ENCODE measurements at places on chromosomes 3 and 15.

DNA sequence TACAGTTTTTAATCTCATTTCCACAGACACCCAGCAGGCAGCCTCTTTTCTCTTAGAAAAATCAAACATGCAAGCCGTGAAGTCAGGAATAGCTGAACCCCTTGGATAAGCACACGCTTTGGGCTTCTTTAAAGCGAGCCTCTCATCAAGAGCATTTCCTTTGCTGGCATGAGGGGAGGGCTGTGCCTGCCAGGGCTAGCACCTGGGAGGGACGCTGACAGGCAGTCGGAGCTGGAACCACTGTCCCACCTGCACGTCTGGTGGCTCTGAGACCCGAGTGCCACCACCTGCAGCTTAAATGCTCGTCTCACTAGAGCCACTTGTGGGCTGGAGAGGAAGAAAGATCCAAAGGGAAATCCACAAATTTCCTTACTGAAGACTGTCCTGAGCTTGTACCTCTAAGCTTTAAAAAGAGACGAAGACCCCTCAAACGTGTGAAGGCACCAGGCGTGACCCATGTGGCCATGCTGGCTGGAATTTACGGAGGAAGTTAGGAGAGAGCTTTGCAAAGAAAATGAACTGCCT lies 9.4 kb downstream of the MAP6D1 start:
- DNase-seq = no peak

DNA sequence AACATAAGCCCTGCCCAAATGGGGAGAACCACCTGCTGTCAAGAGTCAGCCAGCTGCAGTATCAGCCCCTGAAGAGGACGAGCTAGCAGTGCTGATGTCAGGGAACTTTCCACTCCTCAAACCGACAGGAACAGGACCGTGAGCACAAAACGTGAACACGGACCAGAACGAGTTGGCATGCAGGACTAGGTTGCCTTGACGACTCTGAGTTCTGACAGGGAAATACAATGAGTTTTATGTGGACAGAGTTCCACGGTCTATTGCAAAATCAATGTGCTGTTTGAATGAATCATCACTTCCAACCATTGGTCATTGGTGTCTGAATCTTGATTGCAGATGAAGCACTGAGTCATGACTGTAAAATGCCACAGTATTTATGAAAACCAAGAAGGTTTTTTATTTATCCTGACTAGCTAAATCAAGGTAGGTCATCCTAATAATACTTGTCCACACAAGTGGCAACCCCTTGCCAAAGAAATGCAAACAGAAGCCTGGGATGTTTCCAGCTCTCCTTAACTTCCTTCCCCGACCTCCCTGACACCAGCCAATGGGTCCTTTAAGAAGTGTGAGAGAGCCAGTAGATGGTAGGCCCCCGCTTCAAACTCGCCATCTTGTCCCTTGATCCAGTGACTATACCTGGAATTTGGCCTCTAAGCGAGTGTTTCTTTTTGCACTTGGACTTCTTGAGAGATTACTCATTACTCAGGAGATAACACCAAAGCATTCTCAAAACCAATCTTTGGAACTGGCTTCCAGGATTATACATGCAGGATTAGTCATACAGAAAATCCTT lies 119.6 kb downstream of the ASB7 start:
- peak; percentile 98 for DNase-seq

DNA sequence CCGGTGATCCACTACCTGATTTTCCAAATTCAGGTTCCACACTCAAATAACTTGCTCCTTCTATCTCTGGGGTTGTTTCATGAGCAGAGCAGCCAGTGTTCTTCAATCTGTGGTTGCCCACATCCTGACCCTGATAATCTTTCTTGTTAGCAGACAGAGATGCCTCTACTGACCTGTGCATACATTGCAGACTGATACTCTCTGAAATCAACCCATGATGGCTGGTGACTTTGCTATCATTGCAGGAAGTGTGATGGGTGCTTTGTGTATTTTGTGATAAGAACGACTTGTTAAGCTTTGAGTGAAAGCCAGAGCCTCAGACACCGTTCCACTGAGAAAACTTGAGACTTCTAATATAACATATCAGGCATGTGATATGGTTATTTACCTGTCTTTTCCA lies 39.9 kb downstream of the GATM start:
- no peak for DNase-seq

DNA sequence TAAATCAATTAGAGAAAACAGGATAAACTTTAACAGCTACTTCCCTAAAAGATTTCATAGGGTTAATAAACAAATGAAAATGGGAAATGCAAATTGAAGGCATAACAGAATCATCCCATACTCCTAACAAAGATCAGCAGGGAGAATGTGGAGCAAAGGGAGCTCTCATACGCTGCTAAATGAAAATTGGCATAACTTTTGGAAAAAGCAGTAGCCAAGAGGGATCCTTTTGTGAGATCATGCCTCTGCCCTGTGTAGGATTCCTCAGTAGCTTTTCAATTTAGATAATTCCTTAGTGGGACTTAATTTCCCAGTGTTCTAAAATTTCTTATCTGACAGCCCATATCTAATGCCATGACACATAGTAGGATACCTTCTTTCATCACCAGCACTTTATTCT lies 18.2 kb downstream of the NIPA2 start:
- DNase-seq = peak; percentile 34

DNA sequence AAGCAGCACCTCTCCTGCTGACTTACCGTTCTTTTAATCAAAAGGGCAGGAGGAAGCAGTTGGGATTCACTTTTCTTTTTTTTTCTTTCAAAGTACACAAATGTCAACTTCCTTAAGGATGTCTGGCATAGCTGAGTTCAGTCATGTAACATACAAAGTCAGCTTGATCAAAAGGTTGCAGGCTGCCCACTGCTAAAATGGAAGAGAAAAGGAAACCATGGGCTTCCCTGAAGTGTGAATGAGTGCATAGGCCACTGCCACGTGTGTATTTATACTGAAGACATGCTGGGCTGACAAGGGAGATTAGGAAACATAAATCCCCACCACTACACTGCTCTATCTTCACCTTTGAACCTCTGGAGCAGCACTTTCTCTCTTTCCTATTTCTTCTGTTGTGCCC lies 312.5 kb downstream of the TIGIT start:
- DNase-seq = no peak

GRCh38 chr3:42505849-42506410 lies 3.5 kb downstream of the VIPR1 start:
- no peak for DNase-seq

DNA sequence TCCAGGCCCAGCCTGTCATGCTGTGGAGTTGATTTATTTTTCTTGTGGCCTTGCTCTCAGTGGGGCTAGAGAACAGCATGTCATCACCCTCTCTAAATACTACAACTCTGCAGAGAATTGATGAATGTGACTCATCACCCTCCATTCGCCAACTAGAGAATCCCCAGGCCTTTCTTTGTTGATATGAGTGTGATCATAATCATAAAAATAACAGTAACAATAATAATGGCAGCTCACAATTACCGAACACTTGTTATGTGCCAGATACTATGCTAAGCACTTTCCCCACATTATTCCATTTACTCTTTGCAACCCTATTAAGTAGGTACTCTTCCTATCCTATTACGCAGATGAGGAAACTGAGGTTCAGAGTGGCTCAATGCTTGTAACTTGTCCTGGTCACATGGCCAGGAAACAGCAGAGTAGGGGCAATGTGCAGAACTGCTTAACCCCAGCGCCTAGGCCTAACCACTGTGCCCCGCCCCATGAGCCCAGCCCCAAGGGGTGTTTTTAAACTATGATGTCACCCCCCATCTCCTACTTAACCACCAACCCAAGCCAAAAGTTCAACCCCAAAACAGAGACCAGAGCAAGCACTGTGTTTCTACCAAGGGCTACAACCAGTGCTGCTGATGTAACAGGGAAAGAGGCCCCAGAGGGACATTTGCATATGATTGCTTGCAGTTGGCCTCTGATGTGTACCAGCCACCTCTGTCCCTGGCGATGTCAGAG lies 104.5 kb downstream of the ADCY5 start:
- DNase-seq = peak; percentile 27

- DNase-seq = peak; percentile 35
Measured at GRCh38 chr15:64527263-64527984, 67.0 kb downstream of the ZNF609 start.

GRCh38 chr15:63466378-63467192 lies 37.8 kb upstream of the USP3 start:
- DNase-seq = peak; percentile 50

- peak; percentile 94 for DNase-seq
Measured at GRCh38 chr15:55907797-55908196, 85.6 kb downstream of the NEDD4 start.

- no peak for DNase-seq
Measured at GRCh38 chr3:39327746-39328349, 1.7 kb upstream of the CCR8 start.

DNA sequence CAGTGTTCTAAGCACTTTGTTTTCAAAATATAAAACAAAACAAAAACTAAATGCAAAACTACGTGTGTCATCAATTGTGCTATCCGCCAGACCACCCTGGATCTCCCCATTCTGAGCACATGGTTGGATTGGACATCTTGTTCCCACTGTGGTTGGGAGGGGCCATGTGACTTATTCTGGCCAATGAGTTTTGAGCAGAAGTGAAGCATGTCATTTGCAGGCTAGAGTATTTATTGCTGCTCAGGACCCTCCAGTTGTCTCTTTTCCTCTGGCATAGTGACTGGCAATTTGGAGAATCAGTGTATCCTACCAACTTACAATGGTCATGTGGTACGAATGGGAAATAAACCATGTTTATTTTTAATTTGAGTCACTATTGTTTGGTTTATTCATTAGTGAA lies 70.2 kb upstream of the ST8SIA2 start:
- no peak for DNase-seq

DNA sequence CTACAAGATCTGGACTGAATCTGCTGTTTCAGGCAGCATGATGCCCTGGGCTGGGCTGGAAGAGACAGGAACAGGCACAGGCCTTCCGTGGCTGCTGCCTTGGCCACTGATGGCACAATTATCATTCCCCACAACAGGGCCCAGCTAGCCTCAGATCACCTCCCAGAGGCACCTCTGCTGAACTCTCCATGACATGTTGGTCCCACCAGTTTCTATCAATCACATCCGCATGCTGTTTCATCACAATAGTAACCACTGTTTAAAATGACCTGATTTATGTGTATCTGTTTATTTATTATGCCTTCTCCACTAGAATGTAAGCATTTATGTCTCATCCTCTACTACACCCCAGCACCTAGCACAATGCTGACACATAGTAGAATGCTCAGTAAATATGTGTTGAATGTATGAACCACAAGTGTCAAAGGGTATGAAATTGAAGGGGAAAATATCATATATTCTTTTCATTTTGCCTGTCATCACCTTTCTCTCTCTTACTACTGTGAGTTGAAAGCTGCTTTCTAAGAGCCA lies 32.7 kb upstream of the ZBTB38 start:
- DNase-seq = no peak

DNA sequence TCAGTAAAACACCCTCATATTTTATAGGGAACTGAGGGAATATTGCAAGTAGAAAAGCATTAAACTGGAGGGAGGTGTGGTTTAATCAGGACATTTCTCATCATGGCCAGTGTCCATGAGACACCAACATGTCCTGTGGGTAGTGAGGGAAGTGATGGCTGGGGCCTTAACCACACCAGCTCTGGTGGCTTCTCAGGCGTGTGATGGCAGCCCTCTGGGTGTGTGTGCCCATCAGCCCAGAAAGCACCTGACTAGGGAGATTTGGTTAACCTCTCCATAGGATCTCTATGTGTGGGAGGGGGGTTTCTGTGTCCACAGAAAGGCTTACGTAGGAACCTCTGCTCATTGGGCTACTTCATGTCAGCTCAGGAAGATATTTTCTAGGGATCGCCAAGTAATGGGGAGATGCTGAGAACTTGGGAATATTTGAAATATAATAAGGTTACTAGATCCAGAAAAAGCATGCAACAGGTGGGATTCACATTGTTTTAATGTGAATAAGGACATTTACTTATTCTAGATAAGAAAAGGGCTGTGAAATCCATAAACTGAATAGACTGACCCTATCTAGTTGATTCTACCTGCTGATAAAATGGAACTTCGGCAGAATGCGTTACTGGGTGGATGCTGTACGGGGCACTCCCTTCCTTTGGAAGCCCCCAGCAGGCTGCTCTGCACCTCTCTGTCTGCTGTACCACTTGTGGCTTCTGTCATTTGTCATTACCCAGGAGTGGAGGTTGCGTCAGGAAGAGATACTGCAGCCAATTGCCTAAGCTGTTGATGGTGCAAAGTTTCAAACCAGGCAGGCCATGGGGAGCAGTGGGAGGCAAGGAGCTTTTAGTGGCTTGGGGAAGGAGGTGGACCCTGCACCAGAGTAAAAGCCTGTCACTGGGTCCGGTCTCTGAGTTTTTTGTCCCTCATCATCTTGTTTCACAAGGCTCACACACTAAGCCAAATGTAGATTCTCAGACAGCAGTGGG lies 21.5 kb downstream of the PDHB start:
- DNase-seq = peak; percentile 26

GRCh38 chr15:73338058-73338457 lies 30.7 kb downstream of the HCN4 start:
- no peak for DNase-seq
